Substantia nigra (tissue), 51 donors: ENCODE measurements at places on chromosomes 3 and 15.

GRCh38 chr15:38525489-38525888 is 39.1 kb downstream of the RASGRP1 start:
- DNase-seq = no peak

GRCh38 chr3:56453011-56453410 is 15.3 kb downstream of the ERC2 start:
- DNase-seq = no peak

DNA sequence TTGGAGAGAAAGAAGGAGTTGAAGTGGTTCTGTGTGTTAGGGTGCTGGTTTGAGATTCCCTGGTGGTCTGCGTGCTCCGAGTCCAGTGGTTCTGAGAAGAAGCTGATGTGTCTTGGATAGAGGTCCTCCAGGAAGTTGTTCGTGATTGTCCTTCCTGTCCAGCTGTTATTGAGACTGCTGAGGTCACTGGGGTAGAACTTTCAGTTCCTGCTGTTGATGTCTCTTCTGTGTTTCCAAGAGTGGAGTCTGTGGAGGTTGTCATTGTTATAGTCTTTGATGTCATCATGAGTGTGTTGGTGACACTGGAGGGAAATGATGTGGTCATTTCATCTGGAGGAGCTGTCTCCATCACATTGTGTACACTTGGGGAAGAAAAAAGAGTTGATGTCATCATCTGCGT is 20.8 kb downstream of the MUC4 start:
- no peak for DNase-seq

GRCh38 chr3:71881732-71882131 is 96.8 kb upstream of the PROK2 start:
- DNase-seq = no peak

GRCh38 chr3:373193-373779 is 176.7 kb downstream of the CHL1 start:
- no peak for DNase-seq

- no peak for DNase-seq
Measured at GRCh38 chr3:30518181-30518864, 88.1 kb upstream of the TGFBR2 start.

GRCh38 chr3:324423-324822 is 127.9 kb downstream of the CHL1 start:
- DNase-seq = no peak

GRCh38 chr3:138114988-138115971 is at the start of gene DZIP1L:
DZIP1L (minus strand) TSS chr3:138115608; CDS start chr3:138103971, 11,637 bp downstream.
- peak; percentile 59 for DNase-seq

- no peak for DNase-seq
Measured at GRCh38 chr3:35670408-35670965, 31.2 kb downstream of the ARPP21 start.

DNA sequence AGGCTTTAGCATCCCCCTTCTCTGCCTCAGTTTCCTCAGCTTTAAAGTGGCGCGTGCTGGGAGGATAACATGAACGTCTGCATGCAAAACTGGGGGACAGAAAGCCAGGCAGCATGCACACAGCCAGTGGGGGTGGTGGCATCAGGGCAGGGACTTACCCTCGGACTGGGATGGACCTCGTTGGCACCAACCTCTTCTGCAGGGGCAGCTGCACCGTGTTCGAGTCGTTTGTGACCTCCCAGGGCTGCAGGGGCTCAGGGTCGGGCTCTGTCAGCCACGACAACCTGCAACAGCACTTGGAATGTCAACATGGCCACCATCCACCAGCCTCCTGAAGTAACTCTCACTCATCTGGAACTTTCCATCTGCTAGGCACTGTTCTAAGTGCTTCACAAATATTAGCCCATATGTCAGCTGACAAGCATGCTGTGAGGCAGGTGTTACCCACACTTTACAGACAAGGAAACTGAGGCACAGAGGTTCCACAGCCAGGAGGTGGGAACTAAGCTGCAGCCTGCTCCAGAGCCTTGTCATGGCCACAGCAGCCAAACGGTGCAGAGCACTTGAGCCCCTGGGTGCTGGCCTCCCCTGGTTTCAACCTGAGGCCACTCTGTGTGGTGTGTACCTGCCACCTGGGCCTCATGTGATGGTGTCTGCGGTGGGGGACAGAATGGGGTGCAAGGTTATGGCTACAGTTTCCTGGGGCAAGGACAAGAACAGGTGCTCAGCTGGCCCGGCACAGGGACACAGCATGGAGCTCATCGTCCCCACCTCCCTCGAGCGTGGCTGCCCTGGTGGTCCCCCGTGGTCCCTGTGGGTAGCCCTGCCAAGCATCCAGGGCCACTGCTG is 6.7 kb downstream of the C3orf22 start:
- DNase-seq = no peak

- no peak for DNase-seq
Measured at GRCh38 chr15:60859996-60860494, 369.1 kb downstream of the RORA start.

- no peak for DNase-seq
Measured at GRCh38 chr3:64259636-64260035, 34.4 kb upstream of the PRICKLE2 start.

- no peak for DNase-seq
Measured at GRCh38 chr3:24594161-24594560, 99.5 kb upstream of the THRB start.

- DNase-seq = no peak
Measured at GRCh38 chr15:32852771-32853170, 135.0 kb downstream of the GREM1 start.

- DNase-seq = no peak
Measured at GRCh38 chr15:22903961-22904534, 65.6 kb downstream of the NIPA2 start.

GRCh38 chr3:194102436-194102835 is 33.5 kb upstream of the HES1 start:
- DNase-seq = no peak
